Hair follicular keratinocyte (primary cell): ENCODE measurements at places on chromosomes 6 and 20. TPM values are rescaled to one million over a fixed set of nuclear protein-coding genes. Genes with fewer than 3 reads are reported as not detected.

LY6G6F gene
- not detected in 2 replicates for total RNA-seq

ACTL10 gene
- 2.5 and 3.4 TPM in 2 replicates for total RNA-seq

DEFB132 gene
- not detected in 2 replicates for total RNA-seq

NKAIN2 gene
- not detected in 2 replicates for total RNA-seq

TBC1D32 gene
- 4.1 and 5.2 TPM in 2 replicates for total RNA-seq

KHDC1L gene
- total RNA-seq: not detected in 2 replicates

MCHR2 gene
- not detected in 2 replicates for total RNA-seq

TRIM40 gene
- total RNA-seq: not detected in 2 replicates

RAB32 gene
- 116 and 132 TPM in 2 replicates for total RNA-seq

TRMT11 gene
- total RNA-seq: 18.4 and 19.4 TPM in 2 replicates
